MG63 (cell line): ENCODE measurements at places on chromosomes 5 and 9. TPM values are rescaled to one million over a fixed set of nuclear protein-coding genes. Genes with fewer than 3 reads are reported as not detected.
A peak's percentile ranks its signal among the peaks of the same experiment; 100 is the strongest.

The SEMA6A gene
- total RNA-seq, result not detected in 2 replicates

The GRIN3A gene
- total RNA-seq, result not detected in 2 replicates

GRCh38 chr5:909086-909485 lies 16.4 kb downstream of the TRIP13 start:
- no peak for DNase-seq

The GPR151 gene
- total RNA-seq, result not detected in 2 replicates

- no peak for DNase-seq
These were observed 90.8 kb downstream of the HACD4 start for GRCh38 chr9:20940447-20941173.

DNA sequence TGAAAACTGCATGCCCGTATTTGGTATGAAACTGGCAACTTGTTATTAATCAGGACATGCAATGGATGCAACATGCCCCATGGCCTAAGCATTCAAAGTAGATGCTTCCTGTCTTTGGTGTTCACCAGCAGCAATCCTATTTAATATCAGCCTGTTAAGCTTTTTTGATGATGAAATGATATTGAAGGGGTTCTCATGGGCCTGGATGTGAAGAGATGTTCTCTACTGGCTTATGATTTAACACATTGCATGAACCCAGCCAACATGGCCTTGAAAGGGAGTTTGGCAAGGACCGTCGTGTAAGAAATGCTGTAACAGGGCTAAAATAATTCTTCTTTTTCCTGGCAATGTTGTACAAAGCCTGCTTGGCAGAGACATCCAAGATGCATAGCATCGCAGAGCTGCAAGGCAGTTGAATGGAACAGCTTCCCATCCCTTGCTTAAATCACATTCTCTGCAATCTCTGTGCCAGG lies 111.2 kb downstream of the SMARCA2 start:
- no peak for DNase-seq

The ALDH1B1 gene
- 61.3 and 79.0 TPM in 2 replicates for total RNA-seq

GRCh38 chr9:93676310-93677047 lies 100.1 kb downstream of the PHF2 start:
- no peak for DNase-seq

The CER1 gene
- not detected in 2 replicates for total RNA-seq

DNA sequence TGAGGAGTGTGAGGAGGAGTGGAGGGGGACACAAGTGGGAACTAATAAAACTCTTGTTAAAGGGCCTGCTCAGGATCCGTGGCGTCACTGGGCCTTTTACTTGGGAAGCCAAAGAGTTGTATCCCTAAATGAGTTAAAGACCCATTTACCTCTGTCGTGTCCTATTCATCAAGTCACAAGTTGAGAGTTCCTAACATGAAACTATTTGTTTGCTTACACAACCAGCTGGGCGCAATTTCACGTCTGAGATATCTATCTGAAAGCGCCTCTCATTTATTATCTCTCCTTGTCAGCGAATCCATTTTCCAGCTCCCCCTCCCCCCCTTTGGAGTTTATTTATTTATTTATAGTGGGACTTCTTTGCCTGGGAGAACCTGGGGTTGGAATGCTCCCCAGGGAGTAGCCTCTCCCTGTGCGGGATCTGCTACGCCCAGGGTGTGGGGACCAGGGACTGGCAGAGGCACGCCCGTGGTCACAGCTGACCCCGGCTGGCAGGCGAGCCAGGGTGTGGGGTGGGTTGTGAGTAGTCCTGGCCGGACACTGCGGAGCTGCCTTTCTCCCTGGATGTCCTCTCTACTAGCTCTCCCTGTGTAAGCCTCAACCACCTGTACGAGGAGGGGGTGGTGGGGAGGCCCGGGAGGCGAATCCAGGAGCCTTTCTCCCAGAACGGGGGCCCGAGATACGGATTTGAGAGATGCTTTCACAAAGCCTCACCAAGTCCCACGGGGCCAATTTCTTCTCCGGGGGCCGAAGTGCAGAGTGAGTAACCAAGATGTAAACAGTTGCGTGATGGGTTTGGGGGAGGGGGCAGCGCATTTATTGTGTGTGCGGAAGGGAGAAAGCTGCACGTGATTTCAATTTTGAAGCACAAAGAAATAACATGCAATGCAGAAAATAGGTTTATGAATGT lies 15.3 kb downstream of the NR2F1 start:
- no peak for DNase-seq

- no peak for DNase-seq
These were observed 60.3 kb downstream of the S1PR3 start for GRCh38 chr9:89051421-89052025.

DNA sequence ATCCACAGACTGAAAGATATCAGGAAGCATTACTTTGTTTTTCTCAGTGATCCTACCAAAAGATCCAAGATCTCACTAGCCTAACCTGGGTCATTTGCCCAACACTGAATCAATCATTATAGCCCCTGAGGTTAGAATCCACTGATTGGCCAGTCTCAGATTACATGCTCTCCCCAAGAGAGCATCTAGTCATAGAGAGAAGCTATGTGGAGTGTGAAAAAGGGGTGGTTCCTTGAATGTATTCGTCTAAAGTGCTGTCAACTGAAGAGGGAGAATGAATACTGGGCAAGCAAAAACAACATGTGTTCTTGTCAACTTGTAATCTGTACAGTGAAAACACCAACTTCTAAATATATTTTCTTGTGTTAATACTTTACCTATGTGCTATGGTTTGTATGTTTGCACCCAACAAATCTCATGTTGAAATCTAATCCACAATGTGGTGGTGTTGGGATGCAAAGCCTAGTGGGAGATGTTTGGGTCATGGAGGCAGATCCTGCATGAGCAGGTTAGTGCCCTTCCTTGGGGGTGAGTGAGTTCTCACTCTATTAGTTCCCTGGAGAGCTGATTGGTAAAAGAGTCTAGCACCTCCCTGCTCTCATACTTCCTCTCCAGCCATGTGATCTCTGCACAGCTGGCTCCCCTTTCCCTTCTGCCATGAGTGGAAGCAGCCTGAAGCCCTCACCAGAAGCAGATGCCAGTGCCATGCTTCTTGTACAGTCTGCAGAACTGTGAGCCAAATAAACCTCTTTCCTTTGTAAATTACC lies 60.3 kb upstream of the PJA2 start:
- DNase-seq, result no peak

The GAS1 gene
- total RNA-seq, result 6.5 and 12.4 TPM in 2 replicates

- DNase-seq, result no peak
These were observed 137.3 kb upstream of the RETREG1 start for GRCh38 chr5:16754086-16754485.

- no peak for DNase-seq
These were observed 287.8 kb downstream of the TLR4 start for GRCh38 chr9:117992006-117992405.

The ECM2 gene
- 0.95 TPM in 1 of 2 replicates, not detected in the other for total RNA-seq

DNA sequence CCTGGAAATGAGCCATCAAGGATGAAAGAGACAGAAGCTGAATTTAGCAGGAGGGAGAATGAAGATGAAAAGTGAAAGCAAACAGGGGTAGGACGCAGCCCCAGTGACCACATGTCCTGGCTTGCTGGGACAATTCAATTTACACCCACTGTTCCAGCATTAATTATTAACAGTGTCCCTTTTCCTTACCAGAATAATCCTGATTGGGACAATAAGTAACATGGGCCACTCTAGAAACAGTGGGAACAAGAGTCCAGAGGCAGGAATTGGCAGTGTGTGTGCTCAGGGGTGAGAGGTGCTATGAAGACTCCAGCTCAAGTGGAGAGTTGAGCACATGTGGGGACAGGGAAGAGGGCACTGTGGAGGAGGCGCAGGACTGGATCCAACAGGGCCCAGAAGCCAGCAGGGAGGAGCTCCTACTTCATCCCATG lies 147.1 kb downstream of the C5orf15 start:
- DNase-seq, result no peak

GRCh38 chr5:128572930-128573319 lies 34.9 kb upstream of the FBN2 start:
- DNase-seq, result no peak

DNA sequence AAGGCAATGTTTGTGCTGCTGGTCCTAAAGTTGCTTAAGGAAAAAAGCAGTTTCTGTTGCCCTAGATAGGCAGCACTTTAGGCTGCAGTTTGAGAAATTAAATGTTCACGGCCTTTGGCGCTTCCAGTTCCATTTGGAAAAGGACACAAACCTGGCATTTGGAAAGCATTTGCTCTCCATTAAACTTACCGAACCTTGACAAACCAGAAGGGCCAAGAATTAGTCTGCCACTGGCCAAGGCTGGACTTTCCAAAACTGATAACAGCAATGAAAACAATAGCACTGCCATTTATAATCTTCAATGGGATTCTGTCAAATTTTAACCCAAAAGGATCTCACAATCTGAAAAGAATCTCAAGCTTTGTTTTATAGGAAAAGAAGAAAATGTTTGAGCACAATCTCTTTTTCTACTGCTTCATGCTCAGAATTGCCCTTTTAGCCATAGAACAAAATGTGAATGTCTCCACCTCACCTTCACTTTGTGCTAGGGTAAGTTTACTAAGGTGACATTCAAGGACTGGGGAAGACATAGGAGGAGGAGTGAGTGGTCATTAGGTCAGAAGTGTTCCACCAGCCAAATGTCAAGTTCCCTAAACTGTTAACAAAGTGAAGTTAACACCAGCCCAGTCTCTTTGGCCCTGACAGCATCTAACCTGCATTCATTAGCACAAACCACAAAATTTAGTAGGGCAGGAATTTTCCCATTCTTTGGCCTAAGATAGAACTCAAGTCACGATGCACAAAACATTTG lies 583.4 kb upstream of the DMAC1 start:
- no peak for DNase-seq

The PRXL2C gene
- 15.6 and 20.3 TPM in 2 replicates for total RNA-seq

The COL27A1 gene
- 1.1 and 1.3 TPM in 2 replicates for total RNA-seq

DNA sequence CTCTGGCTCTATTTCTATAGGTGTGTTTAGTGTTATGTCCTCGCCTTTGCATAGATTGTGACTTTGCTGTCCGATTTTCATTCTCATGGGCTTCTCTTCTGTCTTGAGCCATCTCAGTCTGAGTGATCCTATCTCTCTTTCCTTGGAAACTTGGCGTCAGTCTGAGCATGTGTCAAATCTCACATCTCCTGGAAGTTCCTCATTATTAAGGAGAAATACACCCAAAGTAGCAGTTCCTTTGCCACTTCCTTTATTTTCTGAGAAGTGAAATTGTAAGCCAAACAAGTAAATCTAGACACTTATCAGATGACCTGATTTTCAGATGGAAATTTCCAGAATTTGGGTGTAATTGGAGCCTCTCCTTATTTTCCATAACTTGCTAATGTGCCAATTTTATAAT lies 126.9 kb upstream of the ANKH start:
- DNase-seq, result no peak

The SLC6A7 gene
- total RNA-seq, result not detected in 2 replicates

The PCDHGA10 gene
- 1.0 and 1.2 TPM in 2 replicates for total RNA-seq

GRCh38 chr5:4941161-4941560 lies 199.0 kb upstream of the ADAMTS16 start:
- DNase-seq, result no peak

The MPDZ gene
- total RNA-seq, result 71.9 and 74.1 TPM in 2 replicates

- peak; percentile 47 for DNase-seq
These were observed 139.5 kb upstream of the KLF9 start for GRCh38 chr9:70553707-70554673.

The SLC45A2 gene
- total RNA-seq, result not detected in 2 replicates

GRCh38 chr9:82565188-82565969 lies 497.6 kb downstream of the RASEF start:
- no peak for DNase-seq

The GLIPR2 gene
- total RNA-seq, result 17.1 and 20.3 TPM in 2 replicates

- DNase-seq, result no peak
These were observed 71.1 kb upstream of the PITX1 start for GRCh38 chr5:135105105-135105484.

- no peak for DNase-seq
These were observed 323.6 kb downstream of the DRD1 start for GRCh38 chr5:175120412-175120811.

DNA sequence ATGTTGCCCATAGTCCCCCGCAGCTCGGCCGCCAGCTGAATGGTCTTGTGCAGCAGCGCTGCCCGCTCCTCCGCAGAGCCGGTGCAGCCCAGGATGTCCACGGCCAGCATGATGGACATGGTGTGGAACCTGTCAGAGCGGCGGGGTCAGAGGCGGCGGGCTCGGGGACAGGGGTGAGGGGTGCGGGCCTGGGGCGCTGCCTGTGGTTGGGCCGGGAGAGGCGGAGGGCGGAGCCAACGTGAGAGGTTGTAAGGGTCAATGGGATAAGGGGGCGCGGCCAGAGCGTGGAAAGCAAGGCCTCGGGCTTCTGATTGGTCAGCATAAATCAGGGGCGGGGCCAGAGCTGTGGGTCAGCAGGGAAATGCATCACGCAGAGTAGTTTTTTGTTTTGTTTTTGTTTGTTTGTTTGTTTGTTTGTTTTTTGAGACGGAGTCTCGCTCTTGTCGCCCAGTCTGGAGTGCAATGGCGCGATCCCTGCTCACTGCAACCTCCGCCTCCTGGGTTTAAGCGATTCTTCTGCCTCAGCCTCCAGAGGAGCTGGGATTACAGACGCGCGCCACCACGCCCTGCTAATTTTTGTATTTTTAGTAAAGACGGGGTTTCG lies 6.8 kb upstream of the TOR2A start:
- DNase-seq, result no peak

DNA sequence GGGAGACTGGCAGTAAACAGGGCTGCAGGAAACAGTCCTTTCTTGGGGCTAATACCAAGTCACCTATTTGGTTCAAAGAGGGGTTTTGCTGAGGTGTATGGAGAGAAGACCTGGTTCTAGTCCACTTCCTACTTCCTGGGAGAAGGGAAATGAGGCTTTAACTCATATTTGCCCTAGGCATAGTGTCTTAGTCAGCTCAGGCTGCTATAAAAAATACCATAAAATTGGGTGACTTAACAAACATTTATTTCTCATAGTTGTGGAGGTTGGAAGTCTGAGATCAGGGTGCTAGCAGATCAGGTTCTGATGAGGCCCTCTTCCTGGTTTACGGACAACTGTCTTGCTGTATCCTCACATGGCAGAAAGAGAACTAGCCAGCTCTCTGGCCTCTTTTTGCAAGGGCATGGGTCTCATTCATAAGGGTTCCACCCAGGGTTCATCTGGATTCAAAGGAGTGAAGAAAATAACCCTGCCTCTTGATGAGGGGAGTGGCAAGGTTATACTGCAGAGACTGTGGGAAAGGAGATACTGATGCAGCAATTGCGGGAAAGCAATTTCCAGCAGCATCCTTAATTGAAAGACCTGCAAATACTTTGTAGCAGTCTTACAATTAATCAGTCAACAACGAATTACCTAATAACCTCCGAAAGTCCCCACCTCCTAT lies 40.5 kb downstream of the ANKDD1B start:
- no peak for DNase-seq

DNA sequence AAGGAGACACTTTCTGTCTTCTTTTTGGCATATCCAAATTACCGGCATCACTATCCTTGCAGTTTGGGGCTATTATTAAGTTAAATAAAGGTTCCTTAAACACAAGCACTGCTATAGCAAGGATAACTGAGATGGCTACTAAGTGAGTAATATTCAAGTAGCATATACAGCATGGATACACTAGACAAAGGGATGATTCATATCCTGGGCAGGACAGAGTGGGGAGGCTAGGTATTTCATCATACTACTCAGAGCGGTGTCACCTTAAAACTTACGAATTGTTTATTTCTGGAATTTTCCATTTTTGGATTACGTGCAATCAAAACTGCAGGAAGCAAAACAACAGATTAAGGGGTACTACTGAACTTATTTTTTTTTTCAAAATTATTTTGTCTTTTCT lies 54.1 kb downstream of the FER start:
- peak; percentile 76 for DNase-seq

- DNase-seq, result no peak
These were observed 180.3 kb upstream of the WWC1 start for GRCh38 chr5:168110870-168111832.

The LCP2 gene
- total RNA-seq, result not detected in 2 replicates

- no peak for DNase-seq
These were observed 29.3 kb upstream of the ANKH start for GRCh38 chr5:14900693-14901461.

GRCh38 chr9:76417394-76417793 lies 23.2 kb upstream of the RFK start:
- DNase-seq, result no peak
